ENCODE measurements at places on chromosomes 3 and 15.

DNA sequence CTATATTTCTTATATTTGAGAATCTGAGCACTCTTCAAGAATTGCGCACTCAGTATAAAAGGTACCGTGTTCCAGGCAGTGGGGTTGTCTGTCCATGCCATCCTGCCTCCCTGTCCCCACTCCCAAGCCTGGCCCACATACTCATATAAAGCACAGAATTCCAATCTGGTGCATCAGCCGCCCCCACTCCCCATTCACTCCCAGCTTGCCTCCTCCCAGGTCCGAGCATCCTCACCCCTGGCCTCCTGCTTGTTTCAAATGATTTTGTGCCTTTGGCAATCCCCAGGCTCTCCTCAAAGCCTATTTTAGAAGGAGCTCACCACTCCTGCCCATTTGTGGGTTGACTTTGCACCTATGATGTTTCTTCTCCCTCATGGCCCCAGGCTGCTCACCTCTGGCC is 22.2 kb upstream of the IGF1R start:
- no peaks in the 10 kb centered on the region for H3K4me1 ChIP-seq
- H3K4me3 ChIP-seq, result no peak overlapping the region
- ATAC-seq, result no peak
- no peaks in the 10 kb centered on the region for H3K36me3 ChIP-seq
- no peak overlapping the region for H3K27ac ChIP-seq

DNA sequence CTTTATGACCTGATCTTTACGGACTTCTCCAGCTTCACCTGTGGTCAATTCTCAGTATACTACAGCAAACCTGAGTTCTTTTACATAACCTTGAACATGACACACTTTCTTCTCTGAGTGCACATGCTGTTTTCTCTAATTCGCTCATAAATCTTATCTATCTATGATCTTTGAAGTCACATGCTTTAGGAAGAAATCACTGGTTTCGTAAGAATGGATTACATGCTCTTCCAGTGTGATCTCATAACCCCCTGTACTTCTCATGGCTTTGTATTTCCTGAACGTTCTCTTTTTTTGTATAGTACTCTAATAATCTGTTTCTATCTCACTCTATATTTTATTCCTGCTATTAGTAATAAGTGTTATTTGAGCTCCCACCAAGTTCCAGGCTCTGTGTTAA is 1165.2 kb downstream of the TBL1XR1 start:
- H3K27me3 ChIP-seq, result no peaks in the 10 kb centered on the region
- no peak overlapping the region for H3K4me3 ChIP-seq
- ATAC-seq, result no peak
- no peaks in the 10 kb centered on the region for H3K36me3 ChIP-seq
- no peaks in the 10 kb centered on the region for H3K4me1 ChIP-seq
- no peak overlapping the region for H3K27ac ChIP-seq

- no peaks in the 10 kb centered on the region for H3K4me1 ChIP-seq
- no peaks in the 10 kb centered on the region for H3K27me3 ChIP-seq
- no peak for ATAC-seq
- no peak overlapping the region for H3K27ac ChIP-seq
- no peaks in the 10 kb centered on the region for H3K36me3 ChIP-seq
- H3K4me3 ChIP-seq, result no peak overlapping the region
Observed at GRCh38 chr3:6770397-6770690, 90.6 kb upstream of the GRM7 start.

DNA sequence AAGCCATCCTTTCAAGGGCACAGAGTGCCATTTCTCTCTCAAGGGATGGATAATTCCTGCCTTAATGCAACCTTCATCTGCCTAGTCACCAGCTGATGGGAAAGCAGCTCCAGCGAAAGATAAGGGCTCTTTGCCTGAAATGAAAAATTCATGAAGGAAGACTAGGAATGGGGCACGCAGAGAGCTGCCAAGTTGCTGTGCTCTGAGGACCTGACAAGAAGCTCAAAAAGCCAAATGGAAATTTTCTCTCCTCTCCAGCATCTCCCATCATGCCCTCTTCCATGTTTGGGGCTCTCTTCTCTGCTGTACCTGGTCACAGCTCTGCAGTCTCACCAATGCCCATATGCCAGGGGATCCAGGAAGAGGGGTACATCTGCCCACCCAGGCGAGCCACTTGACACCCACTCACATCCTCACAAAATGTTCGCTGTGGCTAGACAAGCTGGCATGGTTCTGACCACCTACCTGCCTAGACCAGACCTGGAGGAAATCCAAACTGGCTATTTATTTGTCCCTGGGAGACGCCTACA is 29.3 kb upstream of the ABHD2 start:
- H3K36me3 ChIP-seq, result no peaks in the 10 kb centered on the region
- no peak overlapping the region for H3K27ac ChIP-seq
- H3K4me3 ChIP-seq, result no peak overlapping the region
- no peaks in the 10 kb centered on the region for H3K27me3 ChIP-seq
- ATAC-seq, result no peak
- H3K4me1 ChIP-seq, result no peaks in the 10 kb centered on the region

- H3K4me1 ChIP-seq, result no peaks in the 10 kb centered on the region
- peak; percentile 37 for ATAC-seq
- H3K4me3 ChIP-seq, result no peak overlapping the region
- no peak overlapping the region for H3K27ac ChIP-seq
- H3K36me3 ChIP-seq, result no peaks in the 10 kb centered on the region
Observed at GRCh38 chr15:67900621-67901147, 60.8 kb upstream of the RNU6-1 start.

GRCh38 chr3:174583396-174583795 is 275.7 kb upstream of the NAALADL2 start:
- H3K36me3 ChIP-seq, result no peaks in the 10 kb centered on the region
- H3K4me1 ChIP-seq, result no peaks in the 10 kb centered on the region
- H3K27ac ChIP-seq, result no peak overlapping the region

DNA sequence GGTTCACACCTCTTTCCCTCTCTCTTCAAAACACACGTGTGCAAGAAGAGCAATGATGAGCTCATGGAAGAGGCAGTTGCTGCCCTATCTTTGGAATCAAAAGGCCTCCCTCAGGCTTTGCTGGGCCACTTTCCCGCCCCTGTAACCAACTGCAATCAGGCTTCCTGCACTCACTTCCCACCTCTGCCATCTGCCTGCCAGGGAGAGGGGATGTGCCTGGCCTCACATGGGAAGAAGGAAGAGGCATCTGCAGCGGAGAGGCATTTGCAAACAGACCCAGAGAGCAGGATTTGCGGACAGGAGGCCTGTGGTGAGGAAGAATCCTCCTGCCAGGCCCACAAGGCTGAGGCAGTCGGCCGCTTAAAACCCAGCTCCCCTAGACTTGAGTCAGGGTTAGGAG is 175.6 kb upstream of the ATP10A start:
- peaks cover 41% of the 10 kb centered on the region for H3K27me3 ChIP-seq
- no peak for ATAC-seq
- H3K4me1 ChIP-seq, result no peaks in the 10 kb centered on the region
- no peak overlapping the region for H3K27ac ChIP-seq
- H3K4me3 ChIP-seq, result no peak overlapping the region

DNA sequence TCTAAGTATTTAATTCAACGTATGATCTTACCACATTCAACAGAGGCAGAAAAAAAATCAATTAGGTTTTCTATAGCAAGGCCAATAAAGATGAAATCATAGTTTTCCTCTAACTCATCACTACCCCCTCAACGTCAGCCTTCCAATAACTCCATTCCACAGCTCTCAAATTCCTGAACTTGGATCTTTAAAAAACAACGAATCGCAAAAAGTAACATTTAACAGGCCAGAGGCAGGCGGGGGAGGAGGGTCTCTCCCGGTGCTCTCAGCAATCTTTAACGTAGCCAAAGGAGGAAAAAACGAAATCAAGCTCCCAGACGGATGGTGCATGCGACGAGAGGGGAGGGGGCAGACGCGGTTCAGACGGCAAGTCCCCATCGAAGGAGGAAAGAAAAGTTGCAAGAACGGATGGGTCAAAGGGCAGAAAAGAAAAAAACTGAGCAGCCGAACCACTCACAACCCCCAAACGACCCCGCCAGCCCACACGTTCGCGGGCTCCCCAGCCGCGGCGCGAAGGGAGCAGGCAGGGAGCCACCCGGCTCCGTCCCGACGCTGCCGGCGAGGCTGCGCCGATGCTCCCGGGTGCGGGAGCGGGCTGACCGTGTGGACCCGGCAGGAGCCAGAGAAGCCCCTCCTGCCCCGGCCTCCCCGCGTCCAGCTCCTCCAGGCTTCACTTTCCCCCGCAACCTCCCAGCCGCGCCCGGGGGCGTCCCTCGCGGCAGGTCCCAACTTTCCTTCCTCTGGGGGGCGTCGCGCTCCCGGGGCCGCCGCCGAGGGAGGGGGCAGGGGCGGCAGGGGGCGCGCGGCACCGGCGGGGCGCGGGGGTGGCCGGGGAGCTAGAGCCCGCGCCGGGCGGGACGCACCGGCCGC is 703 bp downstream of the PEAK1 start:
- no peaks in the 10 kb centered on the region for H3K36me3 ChIP-seq
- peak overlapping the region; percentile 99 for H3K4me3 ChIP-seq
- no peak for ATAC-seq
- H3K27me3 ChIP-seq, result no peaks in the 10 kb centered on the region
- peaks cover 10% of the 10 kb centered on the region for H3K4me1 ChIP-seq

- H3K27ac ChIP-seq, result no peak overlapping the region
- H3K27me3 ChIP-seq, result peaks cover 34% of the 10 kb centered on the region
- no peaks in the 10 kb centered on the region for H3K36me3 ChIP-seq
- H3K4me1 ChIP-seq, result peaks cover 10% of the 10 kb centered on the region
- H3K4me3 ChIP-seq, result no peak overlapping the region
Observed at GRCh38 chr3:58586776-58587192, 9.6 kb upstream of the FAM107A start.

DNA sequence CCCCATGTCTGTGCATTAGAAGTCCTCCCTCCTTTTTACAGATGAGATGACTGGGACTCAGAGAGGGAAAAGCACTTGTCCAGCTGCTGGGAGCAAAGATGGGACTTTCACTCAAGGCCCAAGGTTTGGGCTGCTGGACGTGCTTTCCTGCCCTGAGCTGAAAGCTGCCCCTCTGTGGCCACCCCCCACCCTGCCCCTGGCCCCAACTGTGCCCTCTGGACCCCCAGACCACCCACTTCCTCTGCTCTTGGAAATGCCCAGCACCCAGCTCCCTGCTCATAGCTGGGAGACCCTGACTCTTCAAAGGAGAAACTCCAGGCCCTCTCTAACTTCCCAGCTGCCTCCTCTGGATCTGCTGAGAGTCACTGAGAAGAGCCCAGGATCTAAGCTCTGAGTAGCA is 20.7 kb downstream of the GRIP2 start:
- H3K4me1 ChIP-seq, result peaks cover 5% of the 10 kb centered on the region
- H3K36me3 ChIP-seq, result no peaks in the 10 kb centered on the region
- peaks cover 15% of the 10 kb centered on the region for H3K27me3 ChIP-seq
- no peak overlapping the region for H3K4me3 ChIP-seq

DNA sequence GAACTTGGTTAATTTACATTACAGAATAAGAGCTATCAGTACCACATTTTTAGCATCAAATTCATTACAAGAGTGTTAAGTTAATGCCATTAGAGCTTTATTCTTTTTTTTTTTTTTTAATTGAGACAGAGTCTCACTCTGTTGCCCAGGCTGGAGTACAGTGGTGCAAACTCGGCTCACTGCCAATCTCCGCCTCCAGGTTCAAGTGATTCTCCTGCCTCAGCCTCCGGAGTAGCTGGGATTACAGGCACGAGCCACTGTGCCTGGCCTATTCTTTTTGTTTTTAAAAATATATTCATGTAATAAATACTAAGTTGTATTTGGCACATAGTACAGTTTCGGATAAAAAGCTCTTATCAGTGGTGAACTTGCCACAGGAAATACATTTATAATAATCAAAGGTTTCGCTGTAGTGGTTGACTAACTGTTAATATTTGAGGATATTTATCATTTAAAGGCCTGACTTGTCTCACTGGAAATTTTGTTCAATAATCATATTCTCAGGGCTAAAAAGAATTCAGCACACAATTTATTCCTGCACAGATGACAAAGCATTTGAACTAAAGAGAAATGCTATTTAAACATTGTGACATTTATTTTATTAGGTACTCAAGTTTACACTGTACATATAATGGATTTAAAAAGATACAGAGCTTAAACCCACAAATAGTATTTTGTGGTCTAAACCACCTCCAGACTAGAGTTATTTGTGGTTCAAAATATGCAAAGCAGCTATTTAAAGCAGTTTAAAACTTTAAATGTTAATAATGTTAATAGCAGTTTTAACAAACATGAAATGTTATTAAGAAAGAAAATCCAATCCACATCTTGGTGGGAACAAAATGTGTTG is 6.1 kb upstream of the LEKR1 start:
- peaks cover 17% of the 10 kb centered on the region for H3K4me1 ChIP-seq
- H3K27me3 ChIP-seq, result no peaks in the 10 kb centered on the region
- no peak for ATAC-seq
- peaks cover 22% of the 10 kb centered on the region for H3K36me3 ChIP-seq

DNA sequence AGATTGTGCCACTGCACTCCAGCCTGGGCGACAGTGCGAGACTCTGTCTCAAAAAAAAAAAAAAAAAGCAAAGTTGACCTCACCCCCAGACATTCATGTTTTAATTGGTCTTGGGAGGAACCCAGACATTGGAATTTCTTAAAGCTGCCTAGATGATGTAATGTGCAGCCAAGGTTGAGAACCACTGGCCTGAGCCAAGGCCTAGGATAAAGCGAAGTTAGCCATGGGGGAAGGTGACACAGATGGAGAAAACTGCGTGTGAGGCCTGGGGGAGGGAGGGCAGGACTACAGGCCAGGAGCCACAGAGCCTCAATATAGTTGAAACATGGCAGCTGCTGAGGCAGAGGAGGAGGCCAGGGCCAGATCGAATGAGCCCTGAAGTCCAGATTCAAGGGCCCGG is 21.0 kb downstream of the GLB1 start:
- H3K27ac ChIP-seq, result peak overlapping the region; percentile 31
- no peaks in the 10 kb centered on the region for H3K27me3 ChIP-seq
- no peak overlapping the region for H3K4me3 ChIP-seq
- ATAC-seq, result no peak
- H3K4me1 ChIP-seq, result peaks cover 45% of the 10 kb centered on the region
- H3K36me3 ChIP-seq, result peaks cover 50% of the 10 kb centered on the region

DNA sequence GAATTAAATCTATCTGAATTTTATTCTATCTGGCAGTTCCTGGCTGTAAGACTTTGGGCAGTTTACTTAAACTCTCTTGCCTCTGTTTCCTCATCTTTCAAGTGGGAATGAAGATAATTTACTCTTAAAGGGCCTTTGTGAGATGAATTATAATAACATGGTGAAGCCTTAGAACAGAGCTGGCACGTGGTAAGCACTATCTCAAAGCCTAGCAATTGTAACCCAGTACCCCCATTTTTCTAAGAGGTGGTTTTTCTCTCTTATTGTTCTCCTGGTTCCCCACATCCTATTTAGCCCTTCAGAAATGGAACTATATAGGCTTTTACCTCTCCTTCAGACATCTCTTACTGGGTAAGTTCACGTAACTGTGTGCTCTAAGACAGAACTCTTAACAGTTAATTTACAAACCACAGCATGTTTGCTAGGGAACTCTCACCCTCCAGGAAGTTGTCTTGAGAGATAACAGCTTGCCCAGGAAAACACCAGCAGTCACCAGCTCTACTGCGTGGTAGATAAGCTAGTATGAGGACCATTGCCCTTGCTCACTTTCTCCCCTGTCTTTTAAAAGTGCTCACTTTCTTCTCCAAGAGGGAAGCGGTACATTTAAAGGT is 12.3 kb upstream of the CRBN start:
- H3K36me3 ChIP-seq, result no peaks in the 10 kb centered on the region
- peaks cover 24% of the 10 kb centered on the region for H3K4me1 ChIP-seq
- H3K4me3 ChIP-seq, result peak overlapping the region; percentile 68
- peak overlapping the region; percentile 88 for H3K27ac ChIP-seq

- no peak overlapping the region for H3K4me3 ChIP-seq
- peaks cover under 1% of the 10 kb centered on the region for H3K27me3 ChIP-seq
- no peak for ATAC-seq
Observed at GRCh38 chr3:159186581-159186980, 384.7 kb downstream of the MFSD1 start.
